Natural killer cell treated with Interleukin-12 subunit alpha and Interleukin-12 subunit beta and Interleukin-15 and Interleukin-18, amount 100 ng/mL, for 72 hours (primary cell): ENCODE measurements at places on chromosomes 16 and 17. TPM values are rescaled to one million over a fixed set of nuclear protein-coding genes. Genes with fewer than 3 reads are reported as not detected.
A peak's percentile ranks its signal among the peaks of the same experiment; 100 is the strongest.

GRCh38 chr17:60971515-60972369, 294.1 kb downstream of the BCAS3 start:
- peak; percentile 62 for DNase-seq

- peak; percentile 71 for DNase-seq
Measured at GRCh38 chr16:71412270-71413160, 29.3 kb downstream of the TLE7 start.

- DNase-seq, result no peak
Measured at GRCh38 chr17:37643869-37644268, 623 bp upstream of the DDX52 start.

DNA sequence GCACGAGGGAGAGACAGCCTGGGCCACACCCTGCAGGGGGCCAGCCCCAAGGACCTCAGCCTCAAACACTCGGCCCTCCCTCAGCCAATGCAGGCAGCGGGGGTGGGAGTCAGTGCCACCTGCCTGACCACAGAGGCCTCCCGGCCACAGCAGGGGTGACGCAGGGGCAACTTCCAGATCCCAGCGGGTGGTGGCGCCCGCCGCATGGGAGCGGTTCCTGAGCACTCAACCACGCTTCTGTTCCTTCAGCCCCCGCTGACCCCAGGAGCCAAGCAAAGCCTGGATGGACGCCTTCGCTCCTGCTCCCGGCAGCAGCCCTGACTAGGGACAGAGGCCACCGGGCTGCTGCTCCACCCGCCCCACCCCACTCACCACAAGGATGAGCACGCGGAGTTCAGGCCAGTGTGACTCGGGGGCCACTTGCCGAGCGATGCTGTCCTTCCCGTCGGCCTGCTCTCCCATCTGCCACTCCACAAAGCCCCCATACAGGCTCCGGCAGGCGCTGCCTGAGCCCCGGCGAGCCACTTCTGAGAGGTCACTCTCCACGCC, 5.0 kb upstream of the CYBA start:
- no peak for DNase-seq

DNA sequence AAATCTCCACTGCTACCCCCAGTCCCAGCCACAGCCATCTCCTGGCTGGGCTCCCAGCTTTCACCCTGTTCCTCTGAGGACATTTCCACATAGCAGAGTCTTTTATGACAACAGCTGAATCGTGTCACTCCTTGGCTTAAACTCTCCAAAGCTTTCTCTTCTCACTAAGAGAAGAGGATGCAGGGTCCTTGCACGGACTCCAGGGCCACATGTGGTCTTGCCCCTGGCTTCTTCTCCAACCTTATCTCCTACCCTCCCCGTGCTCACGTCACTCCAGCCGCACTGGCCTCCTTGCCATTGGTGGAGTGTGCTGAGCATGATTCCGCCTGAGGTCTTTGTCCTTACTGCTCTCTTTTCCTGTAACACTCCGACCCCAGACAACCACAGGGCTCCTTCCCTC, 39.9 kb upstream of the CCDC182 start:
- DNase-seq, result no peak

GRCh38 chr17:3003296-3004149, 59.9 kb downstream of the OR1D5 start:
- DNase-seq, result no peak

The GALR2 gene
- 0.21 TPM for total RNA-seq

The KIF19 gene
- total RNA-seq, result not detected

The KRT27 gene
- total RNA-seq, result not detected
